ENCODE measurements at places on chromosomes 3 and 15.

DNA sequence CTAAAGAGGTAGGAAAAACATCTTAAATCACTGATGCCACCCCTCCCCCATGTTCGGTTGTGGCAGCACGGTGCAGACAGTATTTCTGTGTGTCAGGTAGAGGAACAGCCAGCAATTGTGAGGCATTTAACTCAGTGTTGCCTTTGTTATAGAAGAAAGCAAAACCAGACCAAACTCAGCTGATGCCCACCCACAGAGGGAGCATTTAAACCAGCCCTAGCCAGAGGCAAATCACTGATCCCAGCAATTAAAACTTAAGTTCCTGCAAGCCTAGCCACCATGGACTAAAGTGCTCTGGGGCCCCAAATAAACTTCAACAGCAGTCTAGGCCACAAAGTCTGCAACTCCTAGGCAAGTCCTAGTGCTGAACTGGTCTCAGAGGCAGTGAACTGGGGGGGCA lies 94.5 kb downstream of the CFAP20DC start:
- DNase-seq = no peak

DNA sequence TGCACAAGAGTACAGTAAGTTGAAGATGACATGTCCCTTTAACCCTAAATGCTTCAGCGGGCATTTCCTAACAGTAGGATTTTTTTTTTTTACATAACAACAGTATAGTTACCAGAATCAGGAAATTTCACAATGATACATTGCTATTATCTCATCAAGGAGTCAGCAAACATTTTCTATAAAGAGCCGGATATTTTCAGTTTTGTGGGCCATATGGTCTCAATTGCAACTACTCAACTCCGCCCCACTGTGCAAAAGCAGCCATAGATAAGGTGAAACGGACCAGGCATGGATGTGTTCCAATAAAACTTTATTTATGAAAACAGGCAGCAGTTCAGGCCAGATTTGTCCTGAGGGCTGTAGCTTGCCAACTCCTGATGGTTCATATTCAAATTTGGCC lies 130.6 kb downstream of the SMAD6 start:
- DNase-seq = no peak

- DNase-seq = no peak
Observed at GRCh38 chr3:126463521-126463920, 12.2 kb downstream of the ZXDC start.

GRCh38 chr3:128194843-128195242 lies 41.6 kb downstream of the EEFSEC start:
- no peak for DNase-seq

GRCh38 chr3:20194793-20195460 lies 8.9 kb upstream of the SGO1 start:
- no peak for DNase-seq

- no peak for DNase-seq
Observed at GRCh38 chr3:8507496-8507895, 5.9 kb downstream of the LMCD1 start.

DNA sequence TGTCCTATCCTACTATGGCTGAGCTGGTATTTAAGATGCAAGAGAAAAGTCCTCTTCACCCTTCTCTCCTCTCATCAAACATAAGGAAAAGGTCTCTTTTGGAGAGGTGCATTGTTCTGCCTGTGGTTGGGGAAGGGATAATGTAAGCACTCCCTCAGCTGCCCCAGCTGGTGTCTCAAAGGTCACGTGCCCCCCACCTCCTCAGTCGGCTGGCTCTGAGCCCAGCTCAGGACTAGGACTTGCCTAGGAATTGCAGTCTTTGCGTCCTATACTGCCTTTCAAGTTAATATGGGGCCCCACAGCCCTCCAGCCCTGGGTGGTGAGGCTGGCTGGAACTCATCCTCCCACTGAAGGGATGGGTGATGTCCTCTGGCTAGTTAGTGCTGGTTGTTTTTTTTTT lies 29.7 kb downstream of the OR4F15 start:
- DNase-seq = no peak

- DNase-seq = no peak
Observed at GRCh38 chr15:35098737-35099136, 13.6 kb upstream of the NANOGP8 start.

GRCh38 chr3:127734754-127735473 lies 62.2 kb downstream of the ABTB1 start:
- no peak for DNase-seq

- no peak for DNase-seq
Observed at GRCh38 chr15:98673133-98673532, 24.8 kb downstream of the IGF1R start.

DNA sequence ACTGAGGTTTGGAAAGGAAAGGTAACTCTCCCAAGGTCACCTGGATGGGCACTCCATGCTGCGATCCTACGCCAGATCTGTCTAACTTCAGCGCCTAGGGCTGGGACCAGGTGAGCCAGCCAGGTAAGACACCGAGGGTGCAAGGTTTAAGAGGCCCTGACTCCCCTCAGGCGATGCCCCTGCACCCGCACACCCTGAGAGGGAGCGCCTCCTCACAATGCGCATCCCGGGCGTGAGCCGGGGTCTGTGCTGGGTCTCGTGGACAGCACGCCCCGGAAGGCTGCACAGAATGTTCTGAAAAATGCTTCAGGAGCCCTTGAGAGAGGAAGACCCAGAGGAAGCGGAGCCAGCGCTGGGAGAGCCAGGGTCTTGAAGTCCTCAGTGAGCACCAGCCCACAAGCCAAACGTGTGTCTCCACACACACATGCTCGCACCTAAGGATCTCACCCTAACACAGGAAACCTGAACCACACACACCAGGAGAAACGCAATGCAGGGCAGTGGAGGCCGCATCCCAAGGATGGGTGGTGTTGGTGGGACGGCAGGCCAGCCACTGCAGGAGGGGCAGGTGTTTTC lies 142.0 kb downstream of the ADAMTS17 start:
- no peak for DNase-seq

- no peak for DNase-seq
Observed at GRCh38 chr15:71588746-71589145, 221.6 kb upstream of the NR2E3 start.

- DNase-seq = no peak
Observed at GRCh38 chr3:81545572-81545971, 215.9 kb downstream of the GBE1 start.

GRCh38 chr3:71057526-71057894 lies 526.0 kb downstream of the FOXP1 start:
- no peak for DNase-seq

DNA sequence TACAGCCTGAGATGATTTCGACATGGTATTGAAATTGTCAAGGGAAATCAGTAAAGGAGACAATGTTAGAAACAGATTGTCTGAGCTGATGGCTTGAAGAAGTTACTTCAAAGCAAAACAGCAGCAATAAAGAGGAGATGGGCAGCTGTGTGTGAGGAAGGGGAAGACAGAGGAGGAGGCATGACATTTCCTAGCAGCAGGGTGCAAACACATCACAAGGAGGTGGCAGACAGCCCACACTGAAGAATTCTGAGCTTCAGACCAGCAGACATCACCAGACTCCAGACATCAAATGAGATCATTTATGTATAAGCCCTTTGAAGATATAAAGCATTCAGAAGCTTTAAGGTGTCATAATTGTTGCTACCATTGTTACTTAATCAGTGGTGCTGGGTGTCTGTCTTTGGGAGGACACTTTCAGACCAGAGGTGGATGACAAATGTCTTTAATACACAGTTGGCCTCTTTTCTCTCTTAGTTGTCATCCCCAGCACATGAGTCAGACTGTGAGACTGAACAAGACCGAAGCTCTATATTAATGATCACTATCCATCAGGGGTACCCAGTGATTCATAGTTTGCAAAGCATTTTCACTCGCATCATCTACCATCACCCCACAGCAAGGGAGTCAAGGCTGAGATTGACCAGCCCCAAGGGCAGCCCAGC lies 203.9 kb downstream of the MINAR1 start:
- DNase-seq = no peak

DNA sequence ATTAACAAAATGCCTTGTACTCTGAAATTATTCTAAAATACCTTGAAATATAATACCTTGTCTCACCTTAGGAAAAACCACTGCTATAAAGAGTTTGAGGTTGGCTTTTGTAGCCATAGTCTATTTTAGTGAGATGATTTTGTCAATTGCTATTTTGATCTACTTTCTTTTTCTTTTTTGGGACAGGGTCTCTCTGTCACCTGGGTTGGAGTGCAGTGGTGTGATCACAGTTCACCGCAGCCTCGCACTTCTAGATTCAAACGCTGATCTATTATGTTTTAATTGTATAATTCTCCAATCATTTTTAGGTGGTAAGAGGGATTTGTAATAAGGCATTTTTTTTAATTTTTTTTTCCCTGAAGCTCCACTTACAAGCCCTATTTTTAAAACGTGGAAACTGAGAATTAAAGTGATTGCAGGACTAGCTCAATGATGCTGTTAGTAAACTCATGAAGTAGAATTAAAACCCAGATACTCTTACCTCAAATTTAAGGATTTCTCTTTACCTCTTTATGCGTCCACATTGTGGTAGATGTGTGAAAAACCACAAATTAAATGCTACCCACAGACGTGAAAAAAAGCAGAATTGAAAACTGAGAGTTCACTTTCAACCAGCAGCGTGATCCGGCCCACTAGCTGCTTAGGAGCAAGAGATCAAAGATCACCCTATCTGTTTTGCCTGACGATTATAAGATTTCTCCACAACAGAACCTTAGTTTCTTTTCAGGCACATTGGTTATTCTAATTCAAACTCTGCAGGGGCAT lies 384.2 kb downstream of the CGGBP1 start:
- DNase-seq = no peak

DNA sequence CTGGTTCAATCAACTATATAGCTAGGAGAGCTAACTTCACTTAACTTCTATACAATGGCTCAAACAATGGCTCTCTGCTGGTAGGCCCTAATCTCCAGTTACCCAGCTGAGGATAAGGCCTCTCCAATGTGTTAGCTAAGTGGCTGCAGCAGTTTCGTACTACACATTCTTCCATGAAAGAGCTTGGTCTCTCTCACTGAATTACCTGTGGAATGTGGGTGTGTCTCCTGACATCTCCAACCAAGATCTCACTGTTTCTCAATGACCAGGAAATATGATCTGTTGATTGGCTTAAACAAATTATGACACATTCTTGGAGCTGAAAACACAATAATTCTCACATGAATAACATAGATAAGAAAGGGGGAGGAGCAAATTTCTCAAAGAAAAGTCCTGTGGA lies 169.8 kb upstream of the ROBO1 start:
- DNase-seq = no peak

GRCh38 chr15:64535460-64536243 lies 75.3 kb downstream of the ZNF609 start:
- no peak for DNase-seq

DNA sequence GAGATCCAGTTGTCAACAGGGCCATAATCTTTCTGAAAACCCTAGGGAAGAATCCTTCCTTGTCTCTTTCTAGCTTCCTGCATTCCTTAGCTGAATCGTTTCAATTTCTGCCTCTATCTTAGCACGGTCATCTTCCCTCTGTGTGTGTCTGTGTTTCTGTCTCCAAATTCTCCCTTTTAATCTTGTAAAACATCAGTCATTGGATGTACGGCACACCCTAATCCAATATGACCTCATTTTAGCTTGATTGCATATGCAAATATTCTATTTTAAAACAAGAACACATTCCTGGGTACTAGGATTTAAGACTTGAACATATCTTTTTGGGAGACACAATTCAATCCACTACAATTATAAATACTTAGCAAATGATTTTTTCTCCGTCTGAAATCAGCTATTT lies 600.3 kb downstream of the GBE1 start:
- no peak for DNase-seq

- no peak for DNase-seq
Observed at GRCh38 chr3:35864871-35865270, 225.5 kb downstream of the ARPP21 start.

DNA sequence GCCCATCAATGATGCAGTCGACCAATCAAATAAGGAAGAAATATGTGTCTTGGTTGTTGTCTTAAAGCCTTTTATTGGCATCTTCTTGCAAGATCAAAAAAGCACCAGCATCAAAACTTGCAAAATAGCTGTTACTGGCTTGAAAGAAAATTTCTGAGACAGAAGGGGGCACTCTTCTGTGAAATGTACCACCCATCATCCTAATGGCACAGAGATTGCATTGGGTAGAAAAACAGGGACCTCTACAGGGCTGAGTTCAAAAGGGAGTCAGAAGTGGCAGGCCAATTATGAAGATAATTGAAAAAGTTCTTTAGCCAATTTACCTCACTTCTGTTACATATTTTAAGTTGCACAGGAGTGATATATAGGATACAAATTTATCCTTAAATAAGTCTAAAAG lies 122.3 kb upstream of the GPR149 start:
- no peak for DNase-seq

DNA sequence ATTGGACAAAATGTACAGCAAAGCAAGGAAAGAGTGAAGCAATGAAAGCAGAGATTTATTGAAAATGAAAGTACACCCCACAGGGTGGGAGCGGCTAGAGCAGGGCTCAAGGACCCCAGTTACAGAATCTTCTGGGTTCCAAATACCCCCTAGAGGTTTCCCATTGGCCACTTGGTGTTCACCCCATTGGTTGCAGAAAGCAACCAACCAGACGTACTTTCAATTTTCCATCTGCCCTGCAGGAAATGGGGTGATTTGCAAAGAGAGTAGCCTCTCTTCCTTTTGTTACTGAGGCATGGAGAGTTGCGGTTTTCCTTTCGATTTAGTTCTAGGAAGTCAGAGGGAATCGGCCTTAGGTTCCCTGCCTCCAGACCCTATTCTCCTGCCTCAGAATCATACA lies 2.4 kb downstream of the PML start:
- no peak for DNase-seq

DNA sequence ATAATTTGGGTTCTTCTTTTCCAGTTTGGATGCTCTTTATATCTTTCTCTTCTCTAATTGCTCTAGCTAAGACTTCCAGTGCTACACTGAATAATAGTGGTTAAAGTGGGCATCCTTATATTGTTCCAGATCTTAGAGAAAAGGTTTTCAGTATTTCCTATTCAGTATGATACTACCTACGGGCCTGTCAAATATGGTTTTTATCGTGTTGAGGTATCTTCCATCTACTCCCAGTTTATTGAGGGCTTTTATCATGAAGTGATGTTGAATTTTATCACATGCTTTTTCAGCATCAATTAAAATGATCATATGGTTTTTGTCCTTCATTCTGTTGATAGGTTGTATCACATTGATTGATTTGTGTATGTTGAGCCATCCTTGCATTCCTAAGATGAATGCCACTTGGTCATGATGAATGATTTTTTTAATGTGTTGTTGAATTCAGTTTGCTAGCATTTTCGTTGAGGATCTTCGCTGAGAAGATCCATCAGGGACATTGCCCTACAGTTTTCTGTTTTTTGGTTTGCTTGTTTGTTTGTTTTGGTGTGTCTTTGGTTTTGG lies 3.0 kb upstream of the LRRC34 start:
- DNase-seq = no peak

GRCh38 chr3:97895216-97895615 lies 73.4 kb downstream of the CRYBG3 start:
- DNase-seq = no peak
